ENCODE measurements at places on chromosomes 2 and 18.

DNA sequence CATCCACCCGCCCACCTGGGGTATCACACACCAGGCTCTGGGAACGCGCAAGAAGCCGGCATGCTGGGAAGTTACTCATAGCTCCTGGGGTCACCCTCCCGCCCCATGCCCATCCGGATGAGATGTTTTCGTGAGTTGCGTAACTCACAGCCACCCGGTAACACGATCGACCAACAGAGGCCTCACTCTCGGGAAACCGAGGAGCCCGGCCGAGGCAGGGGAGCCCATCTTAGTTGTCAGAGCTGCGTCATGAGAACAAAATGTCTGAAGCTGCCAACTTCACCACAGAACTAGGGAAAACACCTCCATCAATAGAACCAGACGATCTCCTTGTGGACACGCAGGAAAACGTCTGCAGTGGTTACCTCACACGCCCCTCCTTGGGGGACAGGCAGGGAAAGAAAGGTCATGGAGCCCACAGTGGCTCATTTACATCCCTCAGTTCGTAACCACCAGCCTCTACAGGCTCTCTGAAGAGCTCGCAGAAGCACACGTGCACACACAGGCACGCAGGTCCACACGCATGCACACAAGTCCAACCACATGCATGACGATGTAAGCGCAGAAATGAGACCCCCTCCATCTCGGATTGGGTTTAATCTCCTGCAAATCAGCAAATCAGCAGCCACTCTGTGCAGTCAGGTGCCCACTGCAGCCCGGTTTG, 26.2 kb downstream of the ADI1 start:
- no peak for DNase-seq

- no peak for DNase-seq
Measured at GRCh38 chr2:230895536-230896345, 29.3 kb downstream of the GPR55 start.

GRCh38 chr2:29224693-29225551, 109.7 kb downstream of the CLIP4 start:
- no peak for DNase-seq

DNA sequence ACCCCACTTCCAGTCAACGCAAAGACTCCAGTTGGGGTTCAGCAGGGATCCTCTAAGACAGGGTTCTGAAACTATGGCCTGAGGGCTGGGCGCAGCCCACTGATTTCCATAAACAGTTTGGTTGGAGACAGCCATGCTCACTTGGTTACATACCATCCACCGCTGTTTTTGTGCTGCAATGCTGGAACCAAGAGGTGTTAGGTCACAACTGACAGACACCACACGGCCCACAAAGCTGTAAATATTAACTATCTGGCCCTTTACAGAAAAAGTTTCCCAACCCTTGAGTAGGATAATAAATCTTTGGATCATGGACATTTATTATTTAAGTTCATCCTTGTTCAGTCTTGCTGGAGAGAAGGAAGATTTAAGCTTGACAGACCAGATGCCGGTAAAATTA, 8.4 kb upstream of the CD226 start:
- no peak for DNase-seq

- no peak for DNase-seq
Measured at GRCh38 chr18:40375837-40376236, 1579.2 kb upstream of the PIK3C3 start.

DNA sequence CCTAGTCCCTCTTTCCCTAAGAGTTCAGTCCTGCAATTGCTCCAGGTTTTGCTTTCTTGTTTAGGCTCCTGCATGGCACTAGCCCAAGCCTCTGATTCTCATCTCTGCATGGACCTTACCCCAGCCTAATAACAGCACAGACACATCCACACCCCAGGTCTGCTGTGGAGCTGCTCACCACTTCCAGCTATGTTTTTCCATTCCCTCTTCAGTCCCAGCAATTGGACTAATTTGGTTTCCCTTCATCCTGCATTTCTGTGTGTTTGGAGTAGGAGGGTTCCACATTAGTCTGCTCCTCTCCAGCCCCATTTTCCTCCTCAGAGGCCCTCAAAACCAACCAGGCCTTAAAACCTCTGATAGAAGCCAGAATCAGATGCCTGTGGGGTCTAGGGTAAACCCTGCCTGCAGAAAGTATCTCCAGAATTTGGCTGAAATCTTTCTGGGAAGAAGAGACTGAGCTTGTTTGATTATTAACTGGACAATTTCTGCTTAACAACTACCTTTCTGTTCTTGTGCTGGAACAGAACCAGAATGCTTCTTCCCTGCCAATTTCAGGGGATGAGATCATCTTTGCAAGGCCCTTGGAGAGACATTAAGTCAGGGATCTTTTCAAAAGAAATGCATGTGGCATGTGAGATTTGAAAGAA, 95.9 kb downstream of the GFPT1 start:
- DNase-seq, result no peak

GRCh38 chr18:50970006-50970405, 2.2 kb downstream of the ELAC1 start:
- no peak for DNase-seq

GRCh38 chr2:27003857-27004256, 28.9 kb upstream of the TMEM214 start:
- no peak for DNase-seq

- DNase-seq, result no peak
Measured at GRCh38 chr18:11651899-11652298, 37.2 kb upstream of the GNAL start.

- no peak for DNase-seq
Measured at GRCh38 chr2:30466216-30466615, 19.2 kb downstream of the LCLAT1 start.

DNA sequence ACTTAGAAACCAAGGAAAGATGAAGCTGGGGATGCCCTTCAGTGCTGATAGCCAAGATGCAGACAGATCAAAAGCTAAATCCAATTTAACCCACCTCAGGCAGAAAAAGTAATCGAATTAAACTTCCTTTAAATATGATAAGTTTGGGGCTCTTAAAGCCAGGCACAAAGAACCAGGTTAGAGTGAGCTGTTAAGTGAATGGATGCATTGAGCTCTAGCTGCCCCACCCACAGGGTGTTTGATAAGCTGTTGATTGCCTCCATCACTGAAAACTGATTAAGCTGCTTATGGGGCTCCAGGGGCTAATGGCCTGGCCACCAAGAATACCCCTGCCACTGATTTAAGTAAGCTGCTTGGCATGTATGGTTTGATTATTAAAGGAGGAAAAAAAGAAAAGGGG, 119.8 kb downstream of the PLEKHM3 start:
- no peak for DNase-seq

GRCh38 chr2:56132138-56132537, 51.7 kb upstream of the CCDC85A start:
- no peak for DNase-seq

GRCh38 chr2:18980104-18980785, 378.2 kb downstream of the OSR1 start:
- DNase-seq, result no peak

- DNase-seq, result no peak
Measured at GRCh38 chr2:208725280-208725679, 318.7 kb downstream of the PTH2R start.

- no peak for DNase-seq
Measured at GRCh38 chr2:200604571-200605255, 18.9 kb downstream of the AOX1 start.

DNA sequence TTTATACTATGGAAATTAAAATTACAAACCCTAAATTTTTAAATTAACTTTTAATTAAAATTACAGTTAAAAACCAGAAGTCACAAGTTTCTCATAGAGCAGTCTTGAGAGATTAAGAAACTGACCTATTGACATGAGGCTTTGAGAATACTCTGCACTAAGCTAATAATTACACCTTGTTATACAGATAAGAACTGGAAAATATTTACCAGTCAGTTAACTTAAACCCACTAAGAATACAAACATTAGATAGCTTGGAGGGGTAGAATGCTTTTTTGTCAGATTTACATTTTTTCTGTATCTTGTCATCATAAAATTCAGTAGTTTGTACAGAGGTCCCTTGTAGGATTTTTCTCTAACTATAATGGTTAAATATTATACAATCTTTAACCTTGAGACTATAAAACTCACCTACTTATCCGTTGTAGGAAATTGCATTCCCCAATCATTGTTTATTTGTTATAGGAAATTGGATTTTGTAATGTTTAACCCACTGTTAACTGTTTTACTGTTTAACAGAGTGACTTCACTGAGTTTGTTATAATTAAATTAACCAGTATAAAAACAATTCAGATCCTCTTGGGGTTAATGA, 219.7 kb upstream of the PKDCC start:
- no peak for DNase-seq

DNA sequence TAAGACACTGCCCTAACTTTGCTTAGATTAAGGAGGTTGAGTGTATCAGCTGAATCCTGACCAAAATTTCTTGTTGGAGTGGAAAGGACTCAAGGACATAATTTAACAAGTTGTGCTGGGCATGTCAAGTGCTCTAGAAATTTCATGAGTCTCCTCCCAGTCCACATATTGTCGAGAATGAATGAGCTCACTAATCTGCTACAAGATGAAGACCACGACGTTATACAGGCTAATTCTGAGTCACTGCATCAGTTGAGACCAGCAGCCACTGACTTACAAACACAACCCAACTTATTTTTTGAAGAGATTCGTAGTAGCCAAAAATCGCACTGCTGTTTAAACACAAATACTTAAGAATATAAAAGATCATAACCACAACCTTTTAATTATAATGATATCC, 28.7 kb upstream of the SLC8A1 start:
- DNase-seq, result no peak

DNA sequence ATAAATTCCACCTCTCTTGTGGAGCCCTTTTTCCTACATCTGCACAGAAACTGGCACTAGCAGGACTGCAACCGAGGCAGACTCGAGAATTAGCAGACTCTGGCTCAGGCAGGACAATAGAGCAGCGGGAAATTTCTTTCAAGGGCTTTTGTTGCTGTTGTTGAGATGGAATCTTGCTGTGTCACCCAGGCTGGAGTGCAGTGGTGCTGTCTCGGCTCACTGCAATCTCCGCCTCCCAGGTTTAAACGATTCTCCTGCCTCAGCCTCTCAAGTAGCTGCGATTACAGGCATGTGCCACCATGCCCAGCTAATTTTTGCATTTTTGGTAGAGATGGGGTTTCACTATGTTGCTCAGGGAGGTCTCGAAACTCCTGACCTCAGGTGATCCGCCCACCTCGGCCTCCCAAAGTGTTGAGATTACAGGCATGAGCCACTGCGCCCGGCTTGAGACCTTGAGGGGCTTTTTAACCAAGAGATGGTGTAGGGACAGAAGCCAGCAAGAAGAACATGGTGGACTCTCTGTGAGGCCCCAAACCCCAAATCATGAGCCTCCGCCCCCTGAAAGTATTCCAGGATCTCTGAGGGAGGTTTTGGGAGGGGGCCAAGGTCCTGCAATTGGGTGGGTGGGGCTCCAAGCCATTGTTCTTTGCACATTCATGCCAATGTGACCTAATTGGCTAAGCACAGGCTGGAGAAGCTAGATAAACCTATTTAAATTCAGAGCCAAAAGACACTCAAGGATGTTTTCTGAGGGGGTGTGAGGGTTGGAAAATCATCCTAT, 68.4 kb upstream of the MSH2 start:
- DNase-seq, result no peak

Data from stimulated activated effector memory CD8-positive, alpha-beta T cell treated with anti-CD3 and anti-CD28 coated beads, Interleukin-12 subunit alpha, Interleukin-12 subunit beta, amount 100 ng/mL, for 72 hours (primary cell).